Lower leg skin (tissue), 4 donors: ENCODE measurements at places on chromosomes 3 and 15. TPM values are rescaled to one million over a fixed set of nuclear protein-coding genes. Genes with fewer than 3 reads are reported as not detected.

GRCh38 chr3:19105826-19106225 is 42.5 kb upstream of the KCNH8 start:
- DNase-seq, result no peak

GRCh38 chr3:30680789-30681648 is 74.6 kb downstream of the TGFBR2 start:
- DNase-seq, result no peak

GRCh38 chr15:82960766-82961165 is 8.2 kb upstream of the HOMER2 start:
- no peak for DNase-seq

GRCh38 chr3:12155264-12155663 is 3.4 kb downstream of the TIMP4 start:
- DNase-seq, result no peak

DNA sequence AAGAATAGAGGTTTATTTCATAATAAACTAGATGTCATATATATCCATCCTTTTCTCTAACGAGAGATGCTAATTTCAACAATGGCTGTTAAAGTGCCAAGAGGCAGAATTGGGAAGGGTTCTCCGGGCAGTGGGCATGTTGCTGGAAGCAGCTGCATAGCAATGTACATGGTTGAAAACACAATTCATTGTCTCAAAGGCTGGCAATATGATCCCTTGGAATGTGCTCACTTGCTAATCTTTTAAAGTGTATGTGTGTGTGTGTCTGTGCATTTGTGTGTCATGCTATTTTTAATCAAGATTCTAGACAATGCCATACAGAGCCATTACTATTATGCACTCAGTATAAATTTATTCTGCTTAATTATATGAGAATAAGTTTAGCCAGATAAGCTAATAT is 1020.3 kb downstream of the NAALADL2 start:
- no peak for DNase-seq

- no peak for DNase-seq
Measured at GRCh38 chr3:128192131-128192530, 38.9 kb downstream of the EEFSEC start.

DNA sequence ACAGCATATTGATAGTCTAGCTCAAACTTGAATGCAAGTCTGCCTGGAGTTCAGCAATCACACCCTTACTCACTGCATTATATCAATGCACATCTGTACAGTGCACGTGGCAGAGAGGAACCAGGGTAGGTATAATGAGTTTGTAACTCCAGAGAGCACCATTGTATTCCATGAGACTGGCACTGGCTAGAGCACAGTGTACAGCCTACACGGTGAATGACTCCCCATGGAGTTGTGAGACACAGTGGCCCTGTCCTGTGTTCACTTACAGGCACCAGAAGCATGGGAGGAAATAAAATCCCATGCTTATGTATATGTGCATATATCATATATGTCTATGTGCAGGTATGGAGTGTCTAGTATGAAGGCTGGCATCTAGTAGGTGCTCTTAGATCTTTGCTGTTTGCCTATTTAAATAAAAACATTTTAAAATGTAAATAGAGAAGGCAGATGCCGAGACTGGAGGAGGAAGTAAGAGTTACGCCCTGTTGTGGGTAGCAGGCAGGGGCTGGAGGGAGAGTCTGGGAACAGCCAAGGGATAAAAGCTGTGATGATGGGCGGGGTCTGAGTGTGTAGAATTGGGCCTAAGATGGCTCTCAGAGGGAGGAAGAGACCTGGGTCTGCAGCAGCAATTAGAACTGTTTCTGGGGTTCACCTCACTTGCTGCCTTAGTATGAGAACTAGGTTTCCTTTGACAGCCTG is 360.7 kb upstream of the ICE2 start:
- no peak for DNase-seq

DNA sequence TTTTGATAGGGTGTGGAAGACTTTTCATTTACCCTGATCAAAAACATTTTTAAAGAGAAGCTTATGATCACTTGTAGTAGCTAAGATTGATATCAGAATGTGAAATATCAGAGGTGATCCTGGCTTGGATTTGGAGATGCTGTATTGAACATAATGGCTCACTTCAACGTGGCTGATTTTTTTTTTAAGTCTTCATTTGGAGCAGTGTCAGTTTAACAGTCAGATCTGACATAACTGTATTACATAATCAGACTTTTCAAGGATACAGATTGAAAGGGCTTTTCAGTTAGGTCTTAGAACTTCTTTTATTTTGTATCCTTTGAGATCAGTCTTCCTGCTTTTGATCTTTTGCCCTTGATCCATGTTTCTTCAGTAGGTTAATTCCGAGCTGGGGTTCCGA is 98.5 kb downstream of the ITPR1 start:
- DNase-seq, result no peak

DNA sequence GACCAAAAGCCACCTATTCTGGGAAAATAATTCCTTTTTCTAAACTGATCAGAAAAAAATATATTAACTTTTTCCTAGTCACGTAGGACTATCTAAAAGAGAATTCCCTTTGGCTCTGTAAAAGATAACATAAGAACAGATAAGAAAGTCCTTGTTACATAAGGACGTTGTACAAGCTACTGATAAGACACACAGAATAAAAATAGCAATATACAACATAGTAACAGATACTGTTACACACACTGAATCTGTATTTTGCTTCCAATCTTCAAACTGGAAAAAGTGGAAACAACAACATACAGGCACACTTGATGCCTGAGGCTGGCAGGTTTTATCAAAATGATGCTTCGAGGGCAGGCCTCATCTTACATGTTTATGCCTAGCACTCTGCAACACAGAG is 59.8 kb downstream of the SNX4 start:
- no peak for DNase-seq

- no peak for DNase-seq
Measured at GRCh38 chr3:187022403-187023029, 92.2 kb downstream of the ST6GAL1 start.

GRCh38 chr3:182397164-182397563 is 396.1 kb upstream of the ATP11B start:
- no peak for DNase-seq

DNA sequence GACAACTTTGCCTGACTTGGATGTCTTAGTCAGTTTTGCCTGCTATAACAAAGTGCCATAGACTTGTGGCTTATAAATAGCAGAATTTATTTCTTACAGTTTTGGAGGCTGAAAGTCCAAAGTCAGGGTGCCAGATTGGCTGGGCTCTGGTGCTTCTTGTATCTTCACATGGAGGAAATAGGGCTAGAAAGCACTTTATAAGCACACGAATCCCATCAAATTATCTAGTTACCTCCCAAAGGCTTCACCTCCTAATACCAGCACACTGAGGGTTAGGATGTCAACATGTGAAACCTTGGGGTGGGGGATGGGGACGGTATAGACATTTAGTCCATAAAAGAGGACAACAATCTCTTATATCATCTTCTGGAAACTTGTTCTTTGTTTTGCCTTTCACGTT is 116.8 kb downstream of the SQOR start:
- DNase-seq, result no peak

DNA sequence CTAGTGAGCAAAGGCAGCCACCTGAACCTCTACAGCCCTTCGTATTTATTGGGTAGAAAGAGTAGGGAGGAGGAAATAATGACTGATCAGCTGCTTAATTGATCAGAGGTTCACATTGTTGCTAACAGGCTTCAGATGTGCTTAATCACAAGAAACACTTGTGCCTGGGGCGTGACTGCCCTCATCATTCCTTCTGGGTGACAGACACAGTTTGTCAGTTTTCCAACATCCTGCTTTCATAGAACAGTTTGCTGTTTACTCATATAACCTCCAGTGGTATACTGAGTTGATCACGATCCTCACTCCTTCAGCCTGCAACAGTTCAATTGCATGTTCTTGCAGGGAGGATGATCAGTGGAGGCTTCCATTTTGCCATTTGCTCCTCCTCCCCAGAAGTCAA is 13.6 kb upstream of the CASR start:
- DNase-seq, result no peak

- DNase-seq, result no peak
Measured at GRCh38 chr3:156605686-156606605, 51.0 kb upstream of the SSR3 start.

DNA sequence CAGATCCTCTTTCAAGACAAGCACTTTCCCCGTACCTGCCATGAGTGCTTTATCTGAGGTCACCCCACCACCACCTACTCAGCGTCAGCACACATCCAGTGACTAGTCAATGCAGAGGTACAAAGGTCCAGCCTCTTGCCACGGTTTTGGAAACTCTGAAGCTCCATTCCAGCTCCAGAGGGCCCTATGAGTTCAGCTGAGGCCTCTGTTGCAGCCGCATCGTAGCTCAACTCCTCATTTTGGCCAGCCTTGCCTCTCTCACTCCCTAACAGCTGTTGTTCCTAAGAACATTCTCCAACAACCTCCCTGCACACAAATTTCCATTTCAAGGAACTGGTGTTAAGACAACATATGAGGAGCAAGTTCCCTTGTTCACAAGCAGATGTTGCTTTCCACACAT is 405.1 kb upstream of the PROK2 start:
- no peak for DNase-seq

Gene RLBP1
- not detected for total RNA-seq

Gene ST3GAL6
- 40.8 TPM for total RNA-seq
